Cardiac muscle cell (in vitro differentiated cells and primary cell): ENCODE measurements at places on chromosomes 2 and 18. TPM values are rescaled to one million over a fixed set of nuclear protein-coding genes. Genes with fewer than 3 reads are reported as not detected.
A peak's percentile ranks its signal among the peaks of the same experiment; 100 is the strongest.

GRCh38 chr2:157447031-157447430 is 3.1 kb upstream of the CYTIP start:
- no peak overlapping the region for H3K27ac ChIP-seq
- H3K4me1 ChIP-seq, result no peaks in the 10 kb centered on the region
- no peaks in the 10 kb centered on the region for H3K27me3 ChIP-seq
- no peaks in the 10 kb centered on the region for H3K36me3 ChIP-seq
- H3K4me3 ChIP-seq, result no peak overlapping the region
- no peak for DNase-seq

The DES gene
- total RNA-seq, result 37.2 and 47.0 TPM in 2 replicates

- peak overlapping the region; percentile 94 for H3K4me3 ChIP-seq
- no peak for DNase-seq
- H3K36me3 ChIP-seq, result peaks cover 2% of the 10 kb centered on the region
These were observed 585 bp upstream of the ANAPC1 start for GRCh38 chr2:111884592-111884964.

DNA sequence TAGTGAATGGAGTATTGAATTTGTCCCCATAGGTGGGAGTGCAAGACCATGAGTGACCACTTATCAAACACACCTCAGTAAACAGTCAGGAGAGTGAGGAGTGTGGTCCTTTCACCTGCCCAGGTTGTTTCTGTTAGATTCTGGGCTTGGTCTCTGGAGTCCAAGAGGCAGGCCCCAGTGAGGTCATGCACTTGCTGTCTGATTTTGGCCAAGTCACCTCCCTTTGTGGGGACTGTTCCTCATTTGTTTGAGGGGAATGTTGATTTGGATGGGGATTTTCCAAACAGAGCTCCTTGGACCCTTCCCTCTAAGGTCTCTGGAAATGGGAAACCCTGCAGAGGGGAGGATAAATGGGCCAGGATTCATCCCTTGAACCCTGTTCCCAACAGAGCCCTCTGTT is 7.3 kb downstream of the IL1RN start:
- no peaks in the 10 kb centered on the region for H3K36me3 ChIP-seq
- no peaks in the 10 kb centered on the region for H3K27me3 ChIP-seq
- peaks cover 6% of the 10 kb centered on the region for H3K4me1 ChIP-seq

DNA sequence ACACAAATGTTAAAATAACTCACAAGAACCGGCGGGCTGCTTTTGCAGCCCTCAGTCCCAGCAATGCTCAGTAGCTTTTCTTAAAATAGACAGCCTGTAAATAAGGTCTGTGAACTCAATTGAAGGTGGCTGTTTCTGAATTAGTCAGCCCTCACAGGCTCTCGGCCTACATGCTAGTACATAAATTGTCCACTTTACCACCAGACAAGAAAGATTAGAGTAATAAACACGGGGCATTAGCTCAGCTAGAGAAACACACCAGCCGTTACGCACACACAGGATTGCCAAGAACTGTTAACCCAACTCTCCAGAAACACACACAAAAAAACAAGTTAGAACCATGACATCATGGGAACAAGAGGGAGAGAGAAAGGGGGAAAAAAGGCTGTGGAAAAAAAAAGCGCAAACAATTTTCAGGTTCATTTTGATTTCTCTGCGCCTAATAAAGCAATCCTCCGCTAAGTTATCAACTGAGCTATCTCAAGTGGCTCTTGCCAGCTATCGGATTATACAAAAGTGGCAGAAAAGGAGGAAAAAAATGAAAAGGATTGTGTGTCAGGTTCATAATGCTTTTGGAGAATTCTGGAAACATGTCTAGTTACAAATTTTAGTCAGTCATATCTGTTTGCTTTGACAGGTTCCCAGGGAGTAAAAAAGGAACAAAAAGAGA is 89.1 kb downstream of the ZEB2 start:
- peak; percentile 59 for DNase-seq
- H3K36me3 ChIP-seq, result no peaks in the 10 kb centered on the region
- H3K27me3 ChIP-seq, result no peaks in the 10 kb centered on the region

- H3K36me3 ChIP-seq, result no peaks in the 10 kb centered on the region
- no peak for DNase-seq
- no peaks in the 10 kb centered on the region for H3K4me1 ChIP-seq
- H3K27ac ChIP-seq, result no peak overlapping the region
- no peaks in the 10 kb centered on the region for H3K27me3 ChIP-seq
- H3K4me3 ChIP-seq, result no peak overlapping the region
These were observed 69.8 kb downstream of the MEX3C start for GRCh38 chr18:51127664-51128063.

GRCh38 chr18:41666231-41666630 is 288.8 kb upstream of the PIK3C3 start:
- H3K27me3 ChIP-seq, result no peaks in the 10 kb centered on the region
- H3K4me1 ChIP-seq, result no peaks in the 10 kb centered on the region
- H3K36me3 ChIP-seq, result no peaks in the 10 kb centered on the region
- no peak for DNase-seq
- H3K27ac ChIP-seq, result no peak overlapping the region

DNA sequence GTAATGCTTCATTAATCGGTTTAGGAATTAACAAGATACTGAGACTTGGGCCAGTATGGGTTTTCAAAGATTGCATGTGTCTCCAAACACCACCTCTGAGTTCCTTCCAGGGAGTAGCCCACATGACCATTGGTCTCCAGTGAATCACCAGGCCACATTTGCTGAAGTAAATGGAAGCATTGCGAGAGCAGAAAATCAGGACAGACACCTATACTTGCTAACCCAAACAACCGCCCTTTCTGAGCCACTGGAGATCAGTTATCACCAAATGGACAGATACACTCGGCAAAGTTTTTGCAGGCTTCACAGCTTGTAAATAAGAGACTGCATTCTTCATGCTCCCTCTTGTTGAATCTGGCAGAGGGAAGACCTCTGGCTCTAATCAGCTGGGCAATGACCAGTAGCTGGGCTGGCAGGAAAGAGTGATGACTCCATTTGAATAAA is 40.9 kb downstream of the GATA6 start:
- DNase-seq, result no peak
- no peak overlapping the region for H3K27ac ChIP-seq
- no peaks in the 10 kb centered on the region for H3K36me3 ChIP-seq
- no peak overlapping the region for H3K4me3 ChIP-seq
- H3K4me1 ChIP-seq, result peaks cover 29% of the 10 kb centered on the region

- no peaks in the 10 kb centered on the region for H3K27me3 ChIP-seq
- no peaks in the 10 kb centered on the region for H3K36me3 ChIP-seq
- H3K27ac ChIP-seq, result no peak overlapping the region
These were observed 25.4 kb upstream of the CDH7 start for GRCh38 chr18:65725251-65726050.

The B3GNT7 gene
- total RNA-seq, result 7.7 and 15.8 TPM in 2 replicates

DNA sequence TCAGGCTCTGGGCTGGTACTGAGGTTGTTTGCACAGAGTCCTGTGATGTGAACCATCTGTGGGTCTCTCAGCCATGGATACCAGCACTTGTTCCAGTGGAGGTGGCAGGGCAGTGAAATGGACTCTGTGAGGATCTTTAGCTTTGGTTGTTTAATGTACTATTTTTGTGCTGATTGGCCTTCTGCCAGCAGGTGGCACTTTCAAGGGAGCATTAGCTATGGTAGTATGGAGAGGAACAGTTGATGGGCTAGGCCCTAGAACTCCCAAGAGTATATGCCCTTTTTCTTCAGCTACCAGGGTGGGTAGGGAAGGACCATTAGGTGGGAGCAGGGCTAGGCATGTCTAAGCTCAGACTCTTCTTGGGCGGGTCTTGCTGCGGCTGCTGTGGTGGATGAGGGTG is 257.0 kb upstream of the GYPC start:
- no peak overlapping the region for H3K4me3 ChIP-seq
- H3K27ac ChIP-seq, result no peak overlapping the region
- DNase-seq, result no peak
- no peaks in the 10 kb centered on the region for H3K27me3 ChIP-seq
- H3K36me3 ChIP-seq, result no peaks in the 10 kb centered on the region
- no peaks in the 10 kb centered on the region for H3K4me1 ChIP-seq

The EVX2 gene
- total RNA-seq, result 0.06 and 0.11 TPM in 2 replicates

The FASTKD2 gene
- total RNA-seq, result 16.5 and 22.3 TPM in 2 replicates

- no peak overlapping the region for H3K27ac ChIP-seq
- no peaks in the 10 kb centered on the region for H3K36me3 ChIP-seq
- DNase-seq, result no peak
- H3K4me1 ChIP-seq, result no peaks in the 10 kb centered on the region
These were observed 70.7 kb downstream of the EDAR start for GRCh38 chr2:108918156-108918874.

GRCh38 chr2:179260224-179260623 is 4.4 kb downstream of the SESTD1 start:
- H3K4me3 ChIP-seq, result no peak overlapping the region
- DNase-seq, result no peak
- H3K36me3 ChIP-seq, result no peaks in the 10 kb centered on the region
- no peak overlapping the region for H3K27ac ChIP-seq
- no peaks in the 10 kb centered on the region for H3K27me3 ChIP-seq

The EPHA4 gene
- total RNA-seq, result 58.0 and 70.2 TPM in 2 replicates

The LIMS3 gene
- total RNA-seq, result 1.2 and 4.3 TPM in 2 replicates

GRCh38 chr2:98857001-98857400 is 79.0 kb downstream of the CRACDL start:
- H3K4me3 ChIP-seq, result no peak overlapping the region
- H3K27me3 ChIP-seq, result no peaks in the 10 kb centered on the region
- H3K4me1 ChIP-seq, result no peaks in the 10 kb centered on the region

DNA sequence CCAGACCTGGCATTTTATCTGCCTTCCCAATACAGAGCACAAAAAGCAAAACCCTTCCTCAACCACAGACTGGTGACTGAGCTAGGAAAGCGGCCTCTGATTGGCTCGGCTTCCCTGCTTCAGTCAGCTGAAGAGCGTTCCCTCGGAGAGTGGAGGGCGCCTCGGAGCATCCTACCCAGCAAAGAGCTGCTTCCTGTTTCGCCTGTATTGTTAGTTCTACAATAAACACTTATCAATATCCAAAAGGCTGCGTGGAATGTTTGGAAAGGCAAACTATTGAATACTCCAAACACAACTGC is 125.0 kb downstream of the CACNB4 start:
- no peak overlapping the region for H3K27ac ChIP-seq
- H3K4me3 ChIP-seq, result no peak overlapping the region
- no peaks in the 10 kb centered on the region for H3K4me1 ChIP-seq
- H3K27me3 ChIP-seq, result no peaks in the 10 kb centered on the region

DNA sequence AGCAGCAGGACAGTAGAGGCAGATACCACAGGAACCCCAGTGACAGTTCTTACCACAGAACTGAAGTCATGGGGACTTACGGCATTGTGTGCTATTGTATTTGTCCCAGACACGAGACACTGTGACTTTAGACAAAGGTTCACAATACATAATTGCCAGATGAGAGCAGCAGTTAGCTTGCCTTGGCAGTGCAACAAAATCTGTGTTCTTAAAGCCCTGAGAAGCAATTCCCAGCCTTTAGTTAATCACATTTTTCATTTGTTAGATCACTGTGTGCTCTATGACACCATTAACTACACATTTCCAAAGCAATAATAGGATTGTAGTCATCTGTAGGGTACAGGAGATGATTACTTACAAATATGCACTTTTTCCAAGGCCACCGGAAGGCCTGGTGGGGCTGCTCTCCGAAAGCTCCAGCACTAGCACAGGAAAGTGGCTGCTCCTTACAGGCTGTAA is 97.5 kb upstream of the LDLRAD4 start:
- H3K27me3 ChIP-seq, result no peaks in the 10 kb centered on the region
- no peak overlapping the region for H3K4me3 ChIP-seq
- H3K36me3 ChIP-seq, result peaks cover 21% of the 10 kb centered on the region
- H3K27ac ChIP-seq, result no peak overlapping the region
- no peaks in the 10 kb centered on the region for H3K4me1 ChIP-seq
- DNase-seq, result no peak

The OR6B2 gene
- not detected in 2 replicates for total RNA-seq

DNA sequence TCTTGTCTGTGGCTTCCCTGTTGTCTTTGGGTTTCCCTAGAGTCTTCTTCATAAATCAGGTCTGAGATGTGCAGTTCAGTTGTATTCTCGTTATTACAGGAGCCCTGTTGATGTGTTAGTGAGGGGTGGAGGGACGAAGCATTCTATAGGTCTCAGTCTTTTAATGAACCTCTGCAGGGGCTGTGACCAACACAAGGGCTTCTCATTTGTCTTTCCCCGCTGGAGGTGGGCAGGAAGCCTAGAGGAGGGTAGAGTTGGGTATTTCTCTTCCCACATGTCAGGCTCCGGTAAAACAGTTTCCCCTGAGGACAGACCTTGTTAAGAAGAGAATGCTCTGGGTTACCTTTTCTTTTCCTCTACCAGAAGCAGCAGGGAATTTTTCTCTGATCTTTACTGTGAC is 31.2 kb downstream of the PROC start:
- DNase-seq, result no peak
- no peaks in the 10 kb centered on the region for H3K27me3 ChIP-seq
- no peak overlapping the region for H3K27ac ChIP-seq
- no peaks in the 10 kb centered on the region for H3K36me3 ChIP-seq
- peaks cover 5% of the 10 kb centered on the region for H3K4me1 ChIP-seq

DNA sequence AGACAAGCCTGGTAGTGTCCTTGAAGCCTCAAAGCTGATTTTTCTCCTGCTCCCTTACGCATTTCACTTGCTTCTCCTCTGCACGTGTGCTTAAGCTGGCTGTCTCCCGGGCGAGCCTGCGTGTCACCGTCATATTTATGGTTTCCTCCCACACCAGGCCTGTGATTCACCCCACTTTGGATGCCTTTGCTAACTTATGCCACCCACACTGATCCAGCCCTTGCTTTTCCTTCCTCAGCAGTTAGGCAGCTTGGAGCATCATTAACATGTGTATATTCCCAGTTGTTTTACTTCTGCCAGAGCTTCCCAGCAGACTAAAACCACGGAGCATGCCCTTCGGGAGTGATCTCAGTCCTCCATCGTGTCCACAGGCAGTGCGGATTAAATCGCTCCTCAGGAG is 2.2 kb downstream of the ST3GAL5 start:
- no peak for DNase-seq
- H3K36me3 ChIP-seq, result no peaks in the 10 kb centered on the region
- H3K27me3 ChIP-seq, result no peaks in the 10 kb centered on the region
- peaks cover 6% of the 10 kb centered on the region for H3K4me1 ChIP-seq
- no peak overlapping the region for H3K27ac ChIP-seq
- H3K4me3 ChIP-seq, result no peak overlapping the region

The RASGRP3 gene
- 19.8 and 25.4 TPM in 2 replicates for total RNA-seq

The ANKRD62 gene
- total RNA-seq, result not detected in 2 replicates

- H3K4me1 ChIP-seq, result peaks cover 8% of the 10 kb centered on the region
- H3K27me3 ChIP-seq, result no peaks in the 10 kb centered on the region
- H3K4me3 ChIP-seq, result no peak overlapping the region
- DNase-seq, result peak; percentile 84
These were observed 179.7 kb downstream of the HAUS1 start for GRCh38 chr18:46283895-46284295.

The LHCGR gene
- total RNA-seq, result 0.57 TPM in 1 of 2 replicates, not detected in the other

The TGFA gene
- total RNA-seq, result 0.21 and 4.6 TPM in 2 replicates

- H3K27me3 ChIP-seq, result no peaks in the 10 kb centered on the region
- H3K4me3 ChIP-seq, result no peak overlapping the region
- peak; percentile 28 for DNase-seq
- peaks cover 34% of the 10 kb centered on the region for H3K4me1 ChIP-seq
- H3K36me3 ChIP-seq, result no peaks in the 10 kb centered on the region
These were observed 79.8 kb upstream of the CCDC141 start for GRCh38 chr2:179129574-179130238.
